ENCODE measurements at places on chromosomes 5 and 9. TPM values are rescaled to one million over a fixed set of nuclear protein-coding genes. Genes with fewer than 3 reads are reported as not detected.

GRCh38 chr9:123329329-123329955, 26.6 kb upstream of the CRB2 start:
- DNase-seq, result no peak

GRCh38 chr9:91166796-91167366, 194.8 kb downstream of the AUH start:
- DNase-seq, result no peak

- DNase-seq, result no peak
Observed at GRCh38 chr5:168829044-168829443, 249.9 kb upstream of the PANK3 start.

DNA sequence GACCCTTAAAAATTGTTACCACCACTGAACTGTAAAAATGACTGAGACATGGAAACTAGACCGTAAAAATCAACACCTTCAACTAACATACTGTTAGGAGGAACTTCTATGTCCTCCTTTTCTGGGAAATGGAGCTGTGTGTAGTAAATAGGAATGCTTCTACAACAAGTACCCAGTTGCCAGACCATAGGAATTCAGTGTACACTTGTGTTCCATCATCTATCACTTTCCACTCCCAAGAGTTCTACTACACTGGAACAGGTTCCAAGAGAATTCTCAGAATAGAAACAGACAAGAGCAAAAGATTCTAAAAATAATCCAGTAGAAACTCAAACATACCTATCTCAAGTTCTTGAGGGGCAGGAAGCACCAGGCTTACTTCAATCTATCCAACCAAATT, 23.6 kb downstream of the UBAP2 start:
- no peak for DNase-seq

PCDHGC3 gene
- polyA plus RNA-seq, result not detected

- no peak for DNase-seq
Observed at GRCh38 chr5:4627929-4628328, 512.2 kb upstream of the ADAMTS16 start.

- no peak for DNase-seq
Observed at GRCh38 chr9:90271707-90272106, 370.9 kb downstream of the DIRAS2 start.

- no peak for DNase-seq
Observed at GRCh38 chr9:27377147-27377807, 80.3 kb upstream of the EQTN start.

GRCh38 chr9:131411719-131412681, 18.1 kb downstream of the PRRC2B start:
- DNase-seq, result no peak

ZNF454 gene
- polyA plus RNA-seq, result not detected

DNA sequence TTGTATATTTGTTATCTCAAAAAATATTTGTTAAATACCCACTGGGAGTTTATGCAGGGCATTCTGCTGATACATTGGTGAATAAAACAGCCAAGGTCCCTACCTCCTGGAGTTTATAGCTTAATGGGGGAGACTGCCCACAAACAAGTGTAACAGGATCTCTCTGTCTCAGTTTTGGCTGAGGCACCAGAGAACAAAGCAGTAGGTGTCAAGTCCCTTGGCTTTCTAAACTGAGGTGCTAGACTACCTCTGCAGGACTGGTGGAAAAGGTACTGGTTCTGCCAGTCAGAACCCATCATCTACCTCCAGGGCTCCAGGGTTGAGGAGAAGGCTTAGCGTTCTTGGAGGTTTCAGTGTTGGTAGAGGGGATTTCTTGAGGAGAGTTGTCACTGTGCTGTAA, 188.4 kb upstream of the ELL2 start:
- DNase-seq, result no peak

DNA sequence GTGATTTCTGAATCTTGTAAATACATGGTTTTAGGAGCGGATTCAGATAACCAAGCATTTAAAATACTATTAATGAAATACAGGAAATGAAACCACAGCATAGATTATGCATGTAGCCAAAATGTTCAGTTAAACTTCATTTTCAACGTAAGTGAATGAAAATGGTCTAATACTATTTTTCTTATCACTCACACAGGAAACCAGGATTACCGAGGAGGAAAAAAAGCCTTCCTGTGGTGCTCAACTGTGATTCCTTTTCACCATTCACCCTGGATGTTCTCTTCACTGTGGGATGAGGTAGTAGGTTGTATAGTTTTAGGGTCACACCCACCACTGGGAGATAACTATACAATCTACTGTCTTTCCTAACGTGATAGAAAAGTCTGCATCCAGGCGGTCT, 83.4 kb upstream of the ZNF169 start:
- peak; percentile 25 for DNase-seq

GRCh38 chr5:56207537-56207936, 25.6 kb downstream of the ANKRD55 start:
- no peak for DNase-seq

- DNase-seq, result no peak
Observed at GRCh38 chr9:34887841-34888240, 70.2 kb upstream of the PHF24 start.

GRCh38 chr9:120161776-120162175, 418.2 kb downstream of the CDK5RAP2 start:
- no peak for DNase-seq

DNA sequence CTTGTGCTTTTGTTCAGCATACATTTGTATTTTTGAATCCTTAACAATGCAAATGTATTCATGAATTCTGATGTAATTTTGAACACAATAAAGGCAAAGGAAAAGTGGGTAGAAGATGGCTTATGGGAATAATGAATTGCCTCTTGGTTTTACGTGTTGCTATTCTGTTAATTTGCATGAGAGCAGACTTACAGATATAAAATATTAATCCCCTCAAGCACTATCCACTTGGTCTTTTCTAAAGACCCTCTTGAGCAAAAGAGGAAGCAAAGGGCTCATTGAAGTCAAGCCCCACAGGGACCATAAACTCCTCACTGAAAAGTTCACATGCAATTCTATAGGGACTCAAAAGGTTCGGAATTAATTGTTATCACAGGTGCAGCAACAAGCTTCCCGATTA, 51.9 kb downstream of the OSTF1 start:
- DNase-seq, result no peak

- DNase-seq, result no peak
Observed at GRCh38 chr5:136315667-136316066, 49.7 kb downstream of the TRPC7 start.

HK3 gene
- 1.3 TPM for polyA plus RNA-seq

DNA sequence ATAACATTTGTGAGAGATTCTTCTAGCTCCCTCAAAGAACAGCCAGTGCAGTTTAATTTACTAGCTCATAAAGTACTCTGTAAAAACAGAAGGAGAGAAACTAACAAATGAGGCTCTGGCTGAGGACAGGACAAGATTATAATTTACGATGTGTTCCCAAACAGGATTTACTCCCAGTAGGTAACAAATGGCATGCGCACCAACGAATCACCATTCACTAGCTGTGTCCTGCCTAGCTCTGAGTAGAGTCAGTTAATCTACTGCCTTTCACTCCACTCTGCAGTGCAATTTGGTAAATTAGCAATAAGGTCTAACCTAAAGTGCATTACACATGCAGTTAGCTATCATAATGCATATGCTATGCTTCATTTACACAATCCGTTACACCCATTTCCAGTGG, 497.4 kb upstream of the CCNG1 start:
- DNase-seq, result no peak

NINJ1 gene
- 4.3 TPM for polyA plus RNA-seq

DNA sequence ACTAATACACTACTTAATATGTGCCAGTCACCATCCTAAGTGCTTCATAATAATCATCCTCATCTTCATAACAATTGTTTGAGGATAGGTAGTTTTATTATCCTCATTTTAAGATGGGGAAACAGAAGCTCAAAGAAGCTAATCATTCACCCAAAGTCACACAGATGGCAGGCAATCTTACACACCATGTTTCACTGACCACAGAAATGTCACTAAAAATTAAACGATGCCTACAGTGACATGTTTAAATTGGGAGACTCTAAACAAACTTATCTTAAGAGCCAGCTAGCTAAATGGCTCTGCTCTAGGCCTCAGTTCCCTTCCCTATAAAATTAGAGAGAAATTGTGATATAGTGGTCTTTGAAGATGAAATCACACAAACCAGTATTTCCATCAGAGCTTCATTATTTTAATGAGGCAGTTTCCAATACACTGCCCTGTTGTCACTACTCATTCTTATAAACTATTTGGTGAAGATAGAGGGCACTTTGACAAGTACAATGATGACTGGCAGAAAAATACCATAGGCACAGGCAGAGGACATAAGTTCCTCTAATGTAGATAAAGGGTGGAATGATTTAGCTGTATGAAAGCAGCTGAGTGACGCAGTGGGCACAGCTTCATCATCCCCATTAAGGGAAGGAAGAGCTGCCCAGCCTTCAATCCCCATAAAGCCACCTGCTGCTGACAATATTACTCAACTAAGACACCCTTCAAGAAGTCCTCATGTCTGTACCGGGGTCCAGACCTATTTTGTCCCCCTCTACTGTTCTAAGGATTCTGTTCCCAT, 224.1 kb downstream of the ACTL7B start:
- no peak for DNase-seq

SLC35A4 gene
- polyA plus RNA-seq, result 107 TPM

- no peak for DNase-seq
Observed at GRCh38 chr9:77218612-77219011, 41.3 kb downstream of the VPS13A start.

DNA sequence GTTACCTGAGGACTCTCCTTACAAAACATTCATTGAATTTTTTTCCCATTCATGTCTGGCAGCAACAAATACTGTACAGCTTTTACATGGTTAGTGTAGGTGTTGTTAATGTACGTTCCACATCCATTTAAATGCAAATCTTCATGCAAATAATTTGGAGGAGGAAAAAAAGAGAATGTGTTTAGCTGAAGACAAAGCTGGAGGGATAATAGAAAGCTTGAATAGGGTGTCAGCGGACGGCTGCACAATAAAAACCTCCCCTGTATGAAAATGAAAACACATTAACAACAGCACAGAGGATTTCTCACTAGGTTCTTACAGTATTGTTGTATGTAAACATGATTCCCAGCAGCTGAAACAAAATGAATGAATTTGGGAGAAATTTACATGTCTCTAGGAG, 231.5 kb downstream of the ZNF608 start:
- no peak for DNase-seq

PCDHGA2 gene
- polyA plus RNA-seq, result not detected

TMEM215 gene
- not detected for polyA plus RNA-seq

DNA sequence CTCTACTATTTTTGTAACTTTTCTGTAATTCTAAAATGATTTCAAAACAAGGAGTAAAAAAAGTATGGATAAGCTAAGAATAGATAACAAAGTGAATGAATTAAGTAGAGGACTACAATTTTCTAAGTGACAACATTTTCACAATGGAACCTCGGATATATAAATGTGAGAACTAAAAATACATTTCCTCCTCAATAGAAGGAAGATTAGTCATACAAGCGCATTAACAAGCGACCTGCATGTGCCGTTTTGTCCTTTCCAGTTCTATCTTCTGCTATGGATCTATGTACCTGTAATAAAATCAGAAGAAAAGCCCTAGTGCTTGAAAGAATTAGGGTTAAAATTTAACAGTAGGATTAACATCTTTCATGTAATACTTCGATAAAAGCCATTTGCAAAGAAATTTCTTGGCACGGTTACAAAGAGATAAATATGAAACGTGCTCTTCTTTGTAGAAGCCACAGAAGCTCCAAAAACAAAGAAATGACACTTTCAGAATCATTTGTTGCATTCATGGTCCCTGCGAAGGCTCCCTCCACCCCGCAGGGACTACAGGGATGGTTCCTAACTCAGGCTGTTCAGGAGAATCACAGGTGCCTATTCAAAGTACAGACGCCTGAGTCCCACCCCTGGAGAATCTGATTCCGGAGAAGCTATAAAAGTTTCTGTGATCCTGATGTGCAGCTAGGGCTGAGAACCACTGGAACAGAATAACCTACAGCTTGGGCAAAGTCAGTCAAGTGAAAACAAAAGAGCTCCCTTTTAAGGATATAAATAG, 216.6 kb upstream of the EFNA5 start:
- DNase-seq, result no peak

DNA sequence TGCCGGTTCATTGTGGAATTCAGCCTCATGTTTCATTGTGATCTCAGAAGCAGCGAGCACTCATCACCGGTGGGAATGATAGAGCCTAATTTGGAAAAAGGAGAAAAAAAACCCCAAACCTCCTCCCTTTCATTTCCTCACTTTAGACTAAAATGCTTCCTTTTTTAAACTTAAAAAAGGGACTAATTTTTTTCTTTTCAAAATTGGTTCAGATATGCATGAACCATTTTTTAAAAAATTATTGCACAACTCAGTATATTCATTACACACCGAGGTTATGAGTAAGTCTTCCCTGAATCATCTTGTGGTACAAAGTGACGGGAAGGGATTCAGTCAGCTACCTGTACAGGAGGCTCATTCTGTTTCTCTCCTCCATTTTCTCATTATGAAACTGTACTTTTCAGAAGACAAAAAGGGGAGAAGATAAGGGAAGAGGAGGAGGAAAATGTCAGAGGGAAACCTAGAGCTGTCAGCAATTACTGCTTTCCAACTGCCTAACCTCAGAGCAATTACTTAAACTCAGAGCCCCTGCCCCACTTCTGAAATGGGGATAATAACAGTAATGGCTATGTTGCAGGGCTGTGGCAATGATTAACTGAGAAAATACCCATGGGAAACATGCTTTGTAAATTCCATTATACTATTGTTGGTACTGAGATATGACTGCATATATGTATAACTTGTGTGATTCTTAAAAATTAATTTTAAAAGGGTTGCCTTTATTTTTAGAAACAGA, 24.0 kb downstream of the GALNT10 start:
- DNase-seq, result no peak
